ENCODE measurements at places on chromosomes 5 and 9. TPM values are rescaled to one million over a fixed set of nuclear protein-coding genes. Genes with fewer than 3 reads are reported as not detected.

CAMK2A gene
- 0.94 TPM for total RNA-seq

TRPM3 gene
- not detected for total RNA-seq

NUTM2F gene
- not detected for total RNA-seq

FSD1L gene
- total RNA-seq = 1.7 TPM

HTR4 gene
- total RNA-seq = not detected

LRRC8A gene
- 26.4 TPM for total RNA-seq

IL3 gene
- not detected for total RNA-seq
